SK-N-DZ (cell line): ENCODE measurements at places on chromosomes 3 and 15.

DNA sequence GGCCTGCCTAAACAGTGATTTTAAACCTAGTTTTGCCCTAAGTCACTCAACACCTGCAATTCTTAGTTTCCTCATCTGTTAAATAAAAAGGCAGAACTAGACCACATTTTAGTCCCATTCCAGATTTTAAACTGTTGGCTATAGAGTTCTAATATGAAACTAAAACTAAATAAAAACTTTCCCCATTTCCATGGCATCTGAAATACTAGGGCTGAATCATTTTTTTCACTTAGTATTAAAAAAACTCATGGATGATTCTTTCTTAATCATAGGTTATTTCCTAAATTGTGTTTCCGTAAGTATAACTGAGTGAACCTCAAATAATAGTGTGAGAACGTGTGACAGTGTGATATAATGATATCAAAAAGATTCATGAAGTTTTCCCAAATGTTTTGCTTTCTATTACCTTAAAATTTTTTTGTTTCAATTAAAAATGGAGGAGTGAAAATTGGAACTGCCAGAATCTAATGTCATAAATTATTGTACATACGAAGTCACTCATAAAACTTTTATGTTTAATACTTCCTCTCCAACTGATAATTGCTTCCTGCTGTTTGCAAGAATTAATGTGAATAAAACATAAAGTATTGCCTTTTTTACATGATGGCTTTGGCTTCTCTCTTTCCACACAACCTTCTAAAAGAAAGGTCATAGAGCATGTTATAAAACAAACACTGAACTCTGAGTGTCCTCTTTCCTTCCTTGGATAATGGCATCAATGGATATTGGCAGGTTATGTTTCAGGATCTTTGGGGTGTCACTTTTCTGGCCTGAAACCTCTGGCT lies 315.1 kb upstream of the MME start:
- no peak for DNase-seq

GRCh38 chr15:98978153-98978552 lies 29.4 kb downstream of the PGPEP1L start:
- no peak for DNase-seq

DNA sequence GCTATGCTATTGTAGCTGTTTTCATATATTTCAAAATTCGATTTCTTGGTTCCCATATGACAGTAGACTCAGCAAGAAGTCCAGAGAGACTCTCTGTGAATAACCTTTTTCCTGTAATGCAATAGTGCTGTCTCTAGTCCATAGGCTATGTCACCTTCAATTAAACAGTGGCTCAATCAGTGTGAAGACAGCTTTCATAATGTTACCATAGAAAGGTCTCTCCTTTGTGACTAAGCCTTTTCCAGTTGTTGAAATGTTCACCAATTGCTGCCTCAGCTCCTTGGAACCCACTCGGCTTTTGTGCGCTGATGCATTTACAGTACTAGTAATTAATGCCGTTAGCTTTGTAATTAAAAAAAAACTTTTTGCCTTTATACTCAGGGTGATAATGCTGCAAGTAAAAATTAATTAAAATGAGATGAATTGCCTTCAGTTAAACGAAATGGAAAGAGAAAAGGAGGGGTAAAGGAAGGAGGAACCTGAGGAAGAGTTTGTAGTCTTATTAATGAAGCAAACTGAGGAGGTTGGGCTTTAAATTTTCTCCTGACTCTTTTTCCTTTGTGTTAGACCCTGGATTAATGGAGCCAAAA lies 214.8 kb downstream of the LSAMP start:
- DNase-seq: peak; percentile 43

- DNase-seq: no peak
Measured at GRCh38 chr15:66422347-66422746, 35.6 kb downstream of the MAP2K1 start.

DNA sequence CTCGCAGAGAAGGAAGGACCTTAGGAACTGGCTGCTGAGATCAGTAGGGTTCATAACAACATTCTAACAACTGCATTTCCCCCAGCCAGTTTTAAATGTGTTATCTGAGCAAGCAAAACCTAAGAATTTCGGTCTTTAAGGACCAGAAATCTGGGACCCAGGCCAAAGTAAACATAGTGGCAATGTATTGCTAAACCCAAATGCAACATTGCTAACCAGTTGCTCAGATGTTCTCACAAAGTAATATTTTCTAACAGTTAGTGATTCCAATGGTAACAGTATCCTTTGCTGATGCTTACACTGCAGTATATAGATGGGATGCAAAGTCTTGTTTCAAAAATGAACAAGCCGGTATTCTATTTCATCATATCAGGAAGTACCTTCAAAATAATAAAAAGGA lies 254.3 kb downstream of the RYR3 start:
- DNase-seq: no peak

DNA sequence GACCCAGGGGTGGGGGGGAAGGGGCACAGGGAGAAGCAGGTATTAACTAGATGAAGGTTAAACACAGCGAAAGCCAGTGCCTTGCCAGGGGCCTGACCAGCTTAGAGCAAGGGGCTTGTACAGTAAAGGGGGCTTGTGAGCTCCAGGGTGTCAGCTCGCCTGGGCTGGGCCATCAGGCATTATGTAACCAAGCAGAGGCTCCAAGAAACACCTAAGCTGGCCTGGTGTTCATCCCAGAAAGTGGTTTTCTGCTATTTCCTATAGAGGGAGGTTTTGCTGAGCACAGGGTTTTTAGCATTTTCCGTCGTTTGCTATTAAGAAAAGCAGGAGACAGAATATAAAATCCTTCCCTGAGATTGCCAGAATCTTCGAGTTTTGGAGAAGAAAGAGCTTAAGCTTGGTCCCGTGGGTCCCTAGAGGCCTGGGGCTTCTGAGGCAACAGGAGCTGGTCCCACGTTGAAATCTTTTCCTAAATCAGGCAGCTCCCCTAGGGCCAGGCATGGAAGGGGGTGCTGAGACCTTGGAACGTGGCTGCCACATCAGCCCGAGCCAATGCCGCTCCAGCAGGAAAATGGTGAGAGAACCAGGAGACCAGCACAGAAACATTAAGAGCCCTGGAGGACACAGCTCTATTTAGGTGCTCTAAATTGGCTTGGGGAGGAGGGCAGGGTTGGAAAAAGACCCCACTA lies 71.4 kb downstream of the ISG20 start:
- no peak for DNase-seq

- no peak for DNase-seq
Measured at GRCh38 chr3:23199649-23200048, 3.5 kb upstream of the UBE2E2 start.

DNA sequence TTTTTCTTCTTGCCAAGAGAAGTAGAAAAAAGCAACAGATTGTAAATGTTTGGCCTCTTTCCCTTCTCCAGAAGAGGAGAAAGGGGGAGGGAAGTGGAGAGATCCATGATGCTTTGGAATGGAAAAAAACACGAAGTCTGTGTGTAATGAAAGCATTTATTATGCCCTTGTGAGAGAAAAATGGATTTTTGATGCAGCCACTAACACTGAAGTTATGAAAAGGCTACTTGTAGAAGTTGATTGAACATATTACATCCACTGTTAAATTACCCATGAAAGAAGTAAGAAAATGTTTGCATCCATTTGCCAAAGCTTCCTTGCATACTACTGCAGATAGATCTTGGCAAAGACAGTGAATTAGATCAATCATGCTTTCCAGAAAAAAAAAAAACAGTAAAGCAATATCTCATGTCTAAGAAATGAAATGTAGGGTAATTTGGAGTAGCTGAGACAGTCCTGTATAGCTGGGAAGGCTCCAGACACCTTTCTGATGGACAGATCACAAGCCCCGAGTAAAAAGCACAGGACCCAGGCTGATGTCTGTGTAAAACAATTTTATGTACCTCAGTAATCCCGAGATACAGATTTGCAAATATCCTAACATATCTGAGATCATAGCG lies 295.5 kb downstream of the PLOD2 start:
- no peak for DNase-seq

- DNase-seq: peak; percentile 48
Measured at GRCh38 chr3:161576714-161577510, 80.3 kb downstream of the OTOL1 start.

- DNase-seq: no peak
Measured at GRCh38 chr3:186990878-186991308, 60.6 kb downstream of the ST6GAL1 start.

- DNase-seq: no peak
Measured at GRCh38 chr3:106809623-106810299, 567.5 kb upstream of the CCDC54 start.

DNA sequence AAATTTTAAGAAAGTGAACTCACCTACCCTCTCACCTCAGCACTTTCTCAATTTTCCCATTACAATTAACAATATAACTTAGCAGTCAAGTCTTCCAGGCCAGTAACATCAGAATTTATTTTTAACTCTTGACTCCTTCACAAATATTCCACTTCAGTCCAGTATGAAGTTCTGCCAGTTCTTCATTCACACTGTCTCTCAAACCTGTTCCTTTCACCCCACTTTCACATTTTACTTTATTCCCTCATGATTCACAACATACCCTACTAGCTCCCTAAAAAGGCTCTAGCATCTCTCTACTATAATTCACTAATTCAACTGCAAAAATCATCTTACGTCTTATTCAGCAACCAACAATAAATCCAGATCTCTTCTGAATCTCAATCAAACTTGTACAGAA lies 3.8 kb downstream of the GSK3B start:
- DNase-seq: no peak

DNA sequence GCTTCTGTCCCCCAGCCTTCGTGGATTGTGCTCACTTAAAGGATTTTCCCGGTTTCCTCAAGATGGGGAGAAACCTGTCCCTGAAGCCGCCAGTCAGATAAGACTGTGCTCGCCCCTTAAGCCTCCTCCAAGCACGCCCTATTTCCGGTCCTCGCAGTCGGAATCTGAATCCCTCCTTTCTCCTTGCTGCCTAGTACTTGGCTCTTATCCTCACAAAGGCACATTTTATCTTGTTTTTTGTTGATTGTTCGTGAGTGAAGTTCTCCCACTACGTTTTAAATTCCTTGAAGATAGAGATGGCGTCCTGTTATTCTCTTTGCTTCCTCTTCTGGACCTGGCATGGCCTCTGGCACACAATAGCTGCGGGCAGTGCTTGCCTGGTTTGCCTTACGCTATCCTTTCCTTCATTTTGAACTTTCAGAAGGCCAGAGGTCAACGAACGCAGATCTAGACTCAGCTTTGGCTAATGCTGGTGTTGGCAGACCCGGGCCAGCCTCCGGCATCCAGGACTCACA lies 1.7 kb downstream of the CLDN11 start:
- DNase-seq: no peak

GRCh38 chr3:187987924-187988323 lies 166.0 kb upstream of the LPP start:
- DNase-seq: no peak

DNA sequence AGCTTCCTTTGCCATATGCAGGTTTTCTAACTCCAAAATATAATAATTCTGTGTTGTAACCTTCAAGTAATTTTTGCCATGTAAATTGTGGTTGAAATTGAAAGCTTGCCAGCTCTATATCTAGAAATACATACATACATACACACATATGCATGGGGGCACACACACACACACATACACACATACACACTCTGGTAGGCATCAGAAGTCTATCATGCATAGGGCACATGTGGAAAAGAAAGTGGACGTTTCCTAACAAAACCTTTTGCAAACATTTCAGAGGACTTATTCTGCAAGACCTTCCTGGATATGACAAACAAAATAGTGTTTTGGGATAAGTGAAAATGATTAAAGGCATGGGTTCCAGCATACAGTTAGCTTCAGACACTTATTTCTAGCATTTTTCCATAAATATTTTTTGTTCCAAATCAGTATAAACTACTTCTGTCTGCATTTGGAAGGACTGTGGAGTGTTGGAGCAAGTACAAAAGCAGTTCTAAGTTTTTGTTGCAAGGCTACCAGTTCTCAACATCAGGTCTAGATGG lies 578.9 kb downstream of the RBMS3 start:
- no peak for DNase-seq

- no peak for DNase-seq
Measured at GRCh38 chr3:89217148-89217685, 109.8 kb downstream of the EPHA3 start.

DNA sequence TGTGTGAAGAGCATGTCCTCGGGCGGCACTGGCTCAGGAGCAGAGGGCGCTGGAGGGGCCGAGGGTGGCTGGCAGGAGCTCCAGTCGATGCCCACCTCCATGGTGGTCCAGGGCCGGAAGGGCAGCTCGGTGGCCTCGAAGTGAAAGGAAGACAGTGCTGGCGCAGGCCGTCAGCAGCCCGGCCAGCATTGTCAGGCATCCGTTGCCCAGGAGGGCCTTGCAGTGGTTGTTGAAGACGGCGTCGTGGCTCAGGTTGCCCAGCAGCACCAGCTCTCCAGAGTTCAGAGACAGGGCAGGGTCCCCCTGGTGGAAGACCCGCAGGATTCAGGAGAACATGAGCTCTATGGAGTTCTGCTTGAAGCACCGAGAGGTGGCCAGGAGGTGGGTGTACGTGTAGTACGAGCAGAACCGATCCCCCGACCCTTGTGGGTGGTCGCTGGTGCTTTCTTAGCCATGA lies 16.5 kb upstream of the SIAH2 start:
- peak; percentile 37 for DNase-seq

DNA sequence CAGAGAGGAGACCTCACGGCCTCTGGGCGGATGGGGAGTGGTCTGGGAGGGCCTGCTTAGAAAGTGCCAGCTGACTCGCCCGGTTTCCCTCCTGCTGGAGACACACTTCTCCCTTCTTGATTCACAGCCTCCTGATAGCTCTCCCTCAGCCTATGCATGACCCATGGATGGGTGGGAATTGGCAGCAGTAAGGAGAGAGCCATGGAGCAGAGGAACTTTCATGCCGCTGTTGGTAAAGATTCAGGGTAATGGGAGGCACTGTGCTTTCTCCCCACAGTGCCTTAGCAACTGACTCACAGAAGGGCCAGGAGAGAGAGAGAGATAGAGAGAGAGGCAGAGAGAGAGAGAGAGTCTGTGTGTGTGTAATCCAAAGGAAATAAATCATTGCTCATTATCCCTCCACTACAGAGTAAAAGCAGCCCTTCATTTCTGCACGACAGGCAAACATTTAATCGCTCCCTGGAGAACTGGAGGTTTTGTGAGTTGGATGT lies 82.8 kb downstream of the SEMA5B start:
- peak; percentile 44 for DNase-seq

- no peak for DNase-seq
Measured at GRCh38 chr3:132503559-132503958, 86.3 kb downstream of the DNAJC13 start.
